ENCODE measurements at places on chromosomes 7 and 10.

GRCh38 chr10:71421075-71421434, 24.3 kb downstream of the CDH23 start:
- DNase-seq, result no peak

DNA sequence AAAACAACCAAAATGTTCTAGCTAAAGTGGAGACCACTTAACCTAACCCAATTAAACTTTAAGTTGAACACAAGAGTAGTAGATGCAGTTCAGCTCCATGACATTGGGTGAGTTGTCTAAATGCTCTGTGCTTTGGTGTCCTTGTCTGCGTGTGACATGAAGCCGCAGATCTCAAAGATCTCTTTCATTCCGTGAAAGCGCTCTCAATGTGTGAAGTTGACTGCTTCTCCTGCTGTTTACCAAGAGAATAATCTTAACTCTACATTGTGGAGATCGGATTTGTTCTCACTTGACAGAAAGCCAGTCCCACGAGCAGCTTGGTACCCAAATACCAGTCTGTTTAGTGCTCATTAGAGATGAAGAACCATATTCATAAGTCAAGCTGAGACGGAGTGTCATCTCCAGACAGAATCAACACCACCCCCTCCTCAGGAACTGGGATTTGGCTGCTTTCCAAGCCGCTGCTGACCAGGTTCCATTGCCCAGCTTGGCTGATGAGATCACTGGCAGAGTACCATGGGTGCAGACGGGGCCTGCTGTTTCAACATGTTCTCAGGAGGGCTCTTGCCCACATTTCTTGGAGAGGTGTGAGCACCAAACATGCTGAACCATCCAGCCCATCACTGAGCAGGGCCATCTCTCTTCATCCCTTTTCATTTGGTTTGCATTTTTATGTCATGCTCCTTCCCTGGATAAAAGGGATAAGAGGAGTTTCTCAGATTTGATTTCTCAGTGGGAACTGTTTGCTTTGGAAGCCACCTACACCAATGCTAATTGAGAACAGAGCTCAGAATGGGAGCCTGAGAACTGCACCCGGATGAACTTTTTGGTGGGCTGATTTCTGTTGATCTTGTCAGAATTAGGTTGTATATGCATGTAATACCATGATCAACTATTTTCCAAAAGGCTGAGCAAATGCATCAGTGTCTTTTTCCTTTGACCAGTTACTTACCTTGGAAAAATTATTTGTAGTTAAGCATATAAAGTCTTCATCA, 95.8 kb upstream of the AGBL3 start:
- peak; percentile 48 for DNase-seq

GRCh38 chr7:74525881-74526280, 72.2 kb downstream of the GTF2IRD1 start:
- DNase-seq, result no peak

DNA sequence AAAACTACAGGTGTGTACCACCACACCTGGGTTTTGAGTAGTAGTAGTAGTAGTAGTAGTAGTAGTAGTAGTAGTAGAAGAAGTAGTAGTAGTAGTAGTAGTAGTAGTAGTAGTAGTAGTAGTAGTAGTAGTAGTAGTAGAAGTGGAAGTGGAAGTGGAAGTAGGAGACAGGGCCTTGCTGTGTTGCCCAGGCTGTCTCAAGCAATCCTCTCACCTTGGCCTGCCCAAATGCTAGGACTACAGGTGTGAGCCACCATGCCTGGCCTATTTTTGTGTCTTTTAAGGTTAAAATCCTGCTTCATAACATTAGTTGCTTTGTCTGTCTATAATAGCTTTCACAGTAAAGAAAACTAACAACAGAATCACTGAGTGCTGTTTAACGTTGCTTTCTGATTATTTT, 111.7 kb downstream of the PODXL start:
- no peak for DNase-seq

DNA sequence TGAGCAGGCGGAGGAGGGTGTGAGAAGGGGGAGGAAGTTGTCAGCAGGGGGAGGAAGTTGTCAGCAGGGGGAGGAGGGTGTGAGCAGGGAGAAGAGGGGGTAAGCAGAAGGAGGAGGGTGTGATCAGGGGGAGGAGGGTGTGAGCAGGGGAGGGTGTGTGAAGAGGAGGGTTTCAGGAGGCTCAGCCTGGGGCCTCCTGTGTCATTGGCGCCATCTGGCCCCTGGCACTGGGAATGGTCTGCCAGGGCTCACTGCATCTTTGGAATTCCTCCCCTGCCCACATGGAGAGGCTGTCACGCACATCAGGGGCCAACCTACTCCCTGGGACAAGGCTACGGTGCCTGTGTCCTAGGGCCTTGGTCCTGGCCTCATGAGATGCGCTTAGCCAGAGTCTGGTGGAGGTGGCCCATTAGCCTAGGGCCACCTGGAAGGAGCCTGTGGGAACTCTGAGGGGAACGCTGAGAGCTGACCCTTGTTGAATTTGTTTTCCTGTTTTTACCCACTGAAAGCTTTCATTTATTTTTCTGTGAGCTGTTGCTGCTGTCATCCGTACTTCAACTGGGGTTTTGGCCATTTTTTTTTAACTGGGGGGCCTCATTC, 18.0 kb downstream of the CAMK2B start:
- peak; percentile 8 for DNase-seq

All from fibroblast of the conjunctiva (primary cell).